ENCODE measurements at places on chromosomes 12 and 14.

- DNase-seq = no peak
Observed at GRCh38 chr12:18595412-18595811, 142.4 kb downstream of the PLCZ1 start.

- DNase-seq = peak; percentile 68
Observed at GRCh38 chr14:86787717-86788116, 1205.3 kb downstream of the GALC start.

DNA sequence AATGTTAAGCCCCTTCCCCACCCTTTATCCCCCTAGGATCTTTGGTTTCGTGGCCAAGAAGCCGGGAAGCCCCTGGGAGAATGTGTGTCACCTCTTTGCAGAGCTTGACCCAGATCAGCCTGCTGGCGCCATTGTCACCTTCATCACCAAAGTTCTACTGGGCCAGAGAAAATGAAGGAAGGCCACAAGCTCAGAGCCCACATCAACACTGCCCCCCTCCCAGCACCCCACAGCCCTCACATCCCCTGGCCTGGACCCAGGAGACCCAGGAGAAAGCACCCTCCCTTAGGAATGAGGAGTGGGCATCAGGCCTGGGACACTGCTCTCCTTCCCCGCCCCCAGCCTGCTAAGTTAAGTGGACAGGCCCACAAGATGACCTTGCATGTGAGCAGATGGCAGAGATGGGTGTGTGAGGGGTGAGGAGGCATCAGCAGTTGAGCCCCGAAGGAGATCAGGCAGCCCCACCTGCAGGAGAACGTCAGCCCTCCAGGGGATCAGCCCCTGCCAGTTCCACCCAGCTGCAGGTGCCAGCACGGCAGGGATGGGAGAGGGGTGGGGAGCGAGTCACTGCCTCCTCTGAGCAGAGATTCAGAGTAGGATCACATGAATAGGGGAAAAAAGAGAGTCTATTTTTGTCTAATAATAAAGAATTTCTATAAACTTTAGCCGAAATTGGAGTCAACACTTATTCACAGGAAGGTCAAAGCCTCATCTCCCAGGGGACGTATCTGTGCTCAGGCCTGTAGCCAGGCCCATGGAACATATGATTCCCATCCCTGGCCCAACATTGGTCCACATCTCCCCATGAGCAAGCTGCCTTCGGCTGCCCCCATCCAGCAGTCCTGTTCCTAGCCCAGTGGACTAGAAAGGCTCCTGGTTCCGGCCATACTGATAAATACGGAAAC, 14.1 kb downstream of the TNS2 start:
- DNase-seq = peak; percentile 79

DNA sequence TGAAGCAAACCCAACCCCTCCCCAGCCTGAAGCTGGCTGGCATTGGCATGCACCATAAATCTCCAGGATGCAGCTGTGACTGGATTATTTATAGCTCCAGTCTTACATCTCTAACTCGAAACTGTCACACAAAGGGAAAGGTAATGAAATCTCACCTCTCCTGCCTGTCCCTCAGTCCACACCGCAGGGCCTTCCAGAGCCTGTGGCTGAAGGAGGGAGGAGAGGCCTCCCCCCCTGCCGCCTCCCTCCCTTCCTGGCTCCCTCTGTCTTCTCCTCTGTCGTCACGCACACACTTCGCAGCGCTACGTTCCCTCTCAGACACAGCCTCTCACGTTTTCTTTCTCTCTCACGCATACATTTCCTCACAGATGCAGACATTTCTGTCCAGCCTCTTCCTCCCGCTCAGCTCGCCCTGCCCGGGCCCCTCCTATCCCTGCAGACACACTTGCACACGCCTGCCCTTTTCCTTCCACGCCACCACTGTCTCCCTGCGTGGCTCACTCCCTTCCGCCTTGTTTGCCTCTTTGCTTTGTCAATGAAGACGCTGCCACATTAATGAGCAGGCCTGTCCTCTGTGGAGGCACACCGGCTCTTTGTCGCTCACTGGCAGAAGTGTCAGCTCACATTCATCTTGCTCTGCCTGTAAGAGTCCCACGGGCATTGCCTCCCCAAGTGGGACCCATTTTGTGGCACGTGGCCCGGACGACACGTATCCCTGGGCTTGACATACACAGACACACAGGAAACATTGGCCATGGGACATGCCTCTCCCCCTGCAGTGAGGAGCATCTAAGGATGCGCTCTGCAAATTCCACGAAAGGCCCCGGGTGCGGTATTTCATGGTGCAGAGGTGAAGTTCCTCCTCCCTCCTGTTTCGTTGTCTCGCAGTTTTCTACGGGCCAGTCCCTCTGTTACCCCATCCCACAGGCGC, 27.9 kb downstream of the IRF2BPL start:
- DNase-seq = peak; percentile 73

GRCh38 chr12:63208956-63209355, 58.0 kb upstream of the AVPR1A start:
- DNase-seq = no peak
